ENCODE measurements at places on chromosomes 12 and 14. TPM values are rescaled to one million over a fixed set of nuclear protein-coding genes. Genes with fewer than 3 reads are reported as not detected.

Gene RDH5
- total RNA-seq: 2.7 TPM

Gene CAPZA3
- not detected for total RNA-seq

Gene LRRC74A
- total RNA-seq: not detected

Gene PPP1R1A
- total RNA-seq: not detected

Gene PTCSC3
- total RNA-seq: not detected

Gene NUAK1
- total RNA-seq: 7.5 TPM

Gene HOXC4
- total RNA-seq: 1.8 TPM

Gene PRH2
- total RNA-seq: 0.63 TPM

Gene TMEM52B
- 0.07 TPM for total RNA-seq

Gene RFX4
- not detected for total RNA-seq

GRCh38 chr12:25052196-25052913, 103.5 kb upstream of the BCAT1 start:
- no peak for DNase-seq

GRCh38 chr12:100448656-100449055, 25.0 kb upstream of the NR1H4 start:
- no peak for DNase-seq

GRCh38 chr12:7302266-7302986, 1.4 kb upstream of the ACSM4 start:
- no peak for DNase-seq

- DNase-seq: no peak
Measured at GRCh38 chr14:36363704-36364103, 43.3 kb upstream of the MBIP start.

GRCh38 chr12:105946493-105946901, 192.3 kb downstream of the NUAK1 start:
- DNase-seq: no peak

DNA sequence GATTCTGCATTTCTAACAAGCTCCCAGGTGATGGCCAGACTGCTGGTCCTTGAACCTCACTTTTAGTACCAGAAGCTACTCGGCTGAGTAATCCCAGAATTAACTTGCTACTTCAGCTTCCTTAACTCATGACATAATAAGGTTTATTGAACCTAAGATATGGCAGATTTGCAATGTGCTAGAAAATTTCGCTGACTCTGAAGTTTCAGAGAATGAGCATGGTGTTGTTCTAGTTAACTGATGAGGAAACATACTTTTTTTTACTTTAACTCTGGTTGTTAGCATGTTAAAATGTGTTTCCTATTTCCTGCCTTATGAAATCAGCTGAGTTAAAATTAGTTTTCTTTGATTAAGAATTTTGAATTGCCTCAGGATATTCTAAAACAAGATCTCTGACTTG, 23.1 kb upstream of the COX16 start:
- DNase-seq: no peak

GRCh38 chr14:104936361-104937155, 11.9 kb downstream of the PLD4 start:
- DNase-seq: no peak

- peak; percentile 26 for DNase-seq
Measured at GRCh38 chr12:104507672-104508071, 50.9 kb downstream of the CHST11 start.

DNA sequence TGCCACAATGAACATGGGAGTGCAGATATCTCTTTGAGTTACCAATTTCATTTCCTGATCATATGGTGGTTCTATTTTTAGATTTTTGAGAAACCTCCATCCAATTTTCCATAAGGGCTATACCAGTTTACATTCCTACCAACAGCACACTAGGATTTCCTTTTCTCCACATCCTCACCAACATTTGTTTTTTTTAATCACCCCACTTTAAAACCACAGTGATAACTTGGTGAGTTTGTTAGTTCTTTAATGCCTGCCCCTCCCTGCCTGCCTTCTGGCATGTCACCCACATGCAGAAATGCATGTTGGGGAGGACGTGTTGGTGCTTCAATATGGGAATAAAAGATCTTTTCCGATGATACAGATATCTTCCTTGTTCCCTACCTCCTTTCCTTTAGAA, 167.9 kb downstream of the CAND1 start:
- no peak for DNase-seq

DNA sequence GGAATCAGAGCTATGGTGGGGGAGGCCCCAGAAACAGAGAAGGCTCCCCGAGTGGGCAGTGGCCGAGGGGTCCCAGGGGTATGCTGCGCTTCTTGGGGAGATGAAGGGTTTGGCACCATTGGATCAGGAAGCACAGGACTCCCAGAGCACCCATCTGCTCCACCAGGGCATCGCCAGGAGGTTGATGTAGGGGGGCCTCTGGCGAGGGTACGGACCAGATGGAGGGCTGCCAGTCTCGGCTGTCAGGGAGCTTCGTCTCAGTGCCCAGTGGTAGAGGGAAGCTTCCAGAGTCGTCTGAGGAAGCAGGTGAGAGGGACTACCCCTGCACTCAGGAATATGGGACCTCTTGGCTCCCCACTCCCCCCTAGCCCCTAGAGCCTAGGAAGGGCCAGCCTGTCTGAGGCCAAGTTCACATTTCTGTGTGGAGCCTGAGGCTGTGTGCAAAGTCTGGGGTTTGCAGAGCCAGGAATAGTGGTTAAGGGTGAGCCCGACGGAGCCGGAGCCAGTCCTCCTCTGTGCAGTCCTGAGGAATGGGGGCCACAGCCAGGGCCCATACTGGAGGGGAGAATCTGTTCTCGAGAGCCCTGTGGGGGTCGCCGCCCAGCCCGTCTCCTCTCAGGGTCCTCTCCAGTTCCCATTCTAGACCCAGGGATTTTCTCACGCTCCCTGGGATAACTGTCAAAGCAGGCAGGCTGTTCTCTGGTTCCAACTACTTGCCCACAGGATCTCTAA, 10.2 kb downstream of the SLC48A1 start:
- no peak for DNase-seq

DNA sequence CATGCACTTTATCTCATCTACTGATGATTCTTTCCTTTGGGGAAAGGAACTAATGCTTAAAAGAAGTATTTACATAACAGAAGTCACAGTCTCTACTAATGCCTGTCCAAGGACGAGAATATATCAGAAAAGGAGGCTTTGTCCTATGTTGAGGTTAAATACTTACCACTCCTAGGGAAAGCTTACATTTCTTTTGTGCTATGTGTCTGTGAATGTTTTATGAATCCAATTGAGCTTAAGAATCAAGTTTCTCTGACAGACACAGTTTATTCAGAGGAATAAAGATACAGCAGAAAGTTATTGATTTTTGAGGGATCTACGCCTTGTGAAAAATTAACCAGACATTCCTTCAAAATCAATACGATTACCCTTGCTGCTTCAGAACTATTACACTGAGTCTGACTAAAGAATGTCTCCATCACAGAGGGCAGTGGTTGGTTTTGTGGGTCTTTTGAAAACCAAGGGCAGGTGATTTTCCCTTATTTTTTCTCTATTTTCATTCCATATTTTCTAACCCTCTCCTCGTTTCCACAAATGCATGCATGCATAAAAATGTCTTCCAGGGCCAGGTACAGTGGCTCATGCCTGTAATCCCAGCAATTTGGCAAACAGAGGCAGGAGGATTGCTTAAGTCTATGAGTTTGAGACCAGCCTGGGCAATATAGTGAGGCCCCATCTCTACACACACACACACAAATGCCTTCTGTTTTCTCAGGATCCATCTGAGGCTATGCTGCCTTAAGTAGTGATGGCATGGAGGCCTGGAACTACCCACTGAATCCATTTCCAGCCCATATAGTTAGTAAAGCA, 1095.1 kb downstream of the GALC start:
- DNase-seq: no peak

GRCh38 chr12:124169577-124170284, 125.2 kb upstream of the RFLNA start:
- DNase-seq: no peak

GRCh38 chr12:98578392-98578791, 15.1 kb upstream of the SLC25A3 start:
- DNase-seq: no peak

- DNase-seq: no peak
Measured at GRCh38 chr12:31407562-31407961, 81.6 kb upstream of the SINHCAF start.

- DNase-seq: no peak
Measured at GRCh38 chr12:93086288-93086727, 157.2 kb upstream of the EEA1 start.

DNA sequence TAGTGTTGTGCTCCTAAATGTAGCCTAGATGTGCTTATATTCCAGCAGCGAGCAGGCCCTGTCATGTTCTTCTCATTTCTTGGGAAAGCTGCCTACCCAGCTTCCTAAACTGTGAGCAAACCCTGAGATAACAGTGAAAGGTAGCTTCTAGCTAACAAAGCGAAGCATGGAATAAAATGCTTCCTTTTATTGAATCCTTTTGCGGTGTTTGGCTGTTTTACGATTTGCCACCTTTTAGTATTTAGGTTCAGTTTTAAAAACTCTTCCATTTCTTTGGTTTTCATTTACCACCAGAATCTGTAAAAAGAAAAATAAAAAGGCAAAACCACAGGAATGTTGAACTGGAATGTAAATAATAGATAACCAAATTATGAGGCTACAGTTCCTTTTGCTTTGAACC, 5.0 kb upstream of the PKP2 start:
- DNase-seq: no peak

DNA sequence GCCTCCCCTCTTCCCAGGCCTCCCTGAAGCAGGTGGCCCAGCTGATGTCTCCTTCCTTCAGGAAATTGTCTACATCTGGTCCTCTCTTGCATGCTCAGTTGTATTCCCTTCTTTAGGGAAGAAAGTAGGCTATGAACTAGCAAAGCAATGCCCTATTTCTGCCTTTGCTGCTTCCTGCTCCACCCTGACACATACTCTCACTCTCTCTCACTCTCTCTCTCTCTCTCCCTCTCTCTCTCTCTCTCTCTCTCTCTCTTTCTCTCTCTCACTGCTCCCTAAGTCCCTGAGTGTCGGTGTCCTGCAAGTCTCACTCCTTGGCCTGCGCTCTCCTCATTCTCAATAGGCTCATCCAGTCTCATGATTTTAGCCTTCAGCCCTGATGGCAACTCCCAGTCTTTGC, 19.4 kb upstream of the PARP11 start:
- DNase-seq: no peak

DNA sequence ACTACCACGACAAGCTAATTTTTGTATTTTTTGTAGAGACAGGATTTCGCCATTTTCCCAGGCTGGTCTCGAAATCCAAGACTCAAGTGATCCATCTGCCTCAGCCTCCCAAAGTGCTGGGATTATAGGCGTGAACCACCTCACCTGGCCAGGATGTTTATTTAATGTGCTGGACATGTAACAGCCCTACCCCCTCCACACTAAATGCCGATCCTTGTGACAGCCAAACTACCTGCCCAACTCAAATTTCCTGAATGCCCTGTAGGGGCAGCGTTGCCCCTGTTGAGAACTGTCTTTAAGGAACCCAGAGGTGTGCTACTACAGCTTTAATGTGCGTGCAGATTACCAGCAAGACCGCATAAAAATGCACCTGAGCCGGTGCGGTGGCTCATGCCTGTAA, 48.1 kb downstream of the KCNK13 start:
- no peak for DNase-seq

DNA sequence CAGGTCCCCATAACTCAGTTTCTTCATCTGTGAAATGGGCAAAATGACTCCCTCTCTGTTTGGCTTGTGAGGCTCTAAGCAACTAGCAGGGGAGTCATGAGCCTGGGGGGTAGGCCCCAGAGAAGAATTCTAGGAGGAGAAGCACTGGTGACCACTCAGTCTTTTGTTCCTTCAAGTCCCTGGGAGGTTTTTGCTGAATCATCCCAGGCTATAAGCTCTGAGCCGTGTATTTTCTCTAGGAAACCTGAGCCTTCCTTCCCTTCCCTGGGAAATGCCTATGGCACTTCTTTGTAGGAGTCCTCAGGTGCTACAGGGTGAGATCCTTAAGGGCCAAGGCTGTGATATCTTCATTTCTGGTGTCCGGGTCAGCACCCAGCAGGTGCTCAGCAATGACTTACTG, 4.5 kb downstream of the RPH3A start:
- DNase-seq: peak; percentile 48

DNA sequence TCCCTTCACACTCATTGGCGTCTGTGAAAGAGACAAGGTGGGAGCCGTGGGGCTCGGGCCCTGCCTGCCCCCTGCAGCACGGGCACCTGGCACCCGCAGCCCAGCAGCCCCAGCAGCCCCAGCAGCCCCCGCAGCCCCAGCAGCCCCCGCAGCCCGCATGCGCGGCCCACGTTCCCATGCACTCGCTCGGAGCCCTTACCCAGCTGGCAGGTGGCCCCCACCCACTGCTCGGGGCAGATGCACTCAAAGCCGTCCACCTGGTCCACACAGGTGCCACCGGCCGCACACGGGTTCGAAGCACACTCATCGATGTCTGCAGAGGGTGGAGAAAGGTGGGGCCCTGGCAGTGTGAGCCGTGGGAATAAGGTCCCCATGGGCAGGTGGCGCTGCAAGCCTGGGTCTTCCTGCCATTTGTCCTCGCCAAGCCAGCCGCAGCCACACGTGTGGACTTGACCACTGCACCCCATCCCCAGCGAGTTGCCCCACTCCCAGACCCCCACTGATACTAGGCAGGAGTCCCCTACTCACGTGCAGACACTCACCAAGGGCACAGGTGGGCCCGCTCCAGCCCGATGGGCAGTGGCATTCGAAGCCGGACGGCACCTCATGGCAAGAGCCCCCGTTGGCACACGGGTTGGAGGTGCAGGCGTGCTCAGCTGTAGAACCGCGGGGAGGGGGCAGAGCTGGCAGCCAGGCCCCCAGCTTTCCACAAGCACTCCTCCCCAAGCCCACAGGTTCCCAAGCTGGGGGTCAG, 17.3 kb downstream of the JAG2 start:
- no peak for DNase-seq

GRCh38 chr12:96876966-96877365, 30.1 kb upstream of the NEDD1 start:
- DNase-seq: peak; percentile 63

DNA sequence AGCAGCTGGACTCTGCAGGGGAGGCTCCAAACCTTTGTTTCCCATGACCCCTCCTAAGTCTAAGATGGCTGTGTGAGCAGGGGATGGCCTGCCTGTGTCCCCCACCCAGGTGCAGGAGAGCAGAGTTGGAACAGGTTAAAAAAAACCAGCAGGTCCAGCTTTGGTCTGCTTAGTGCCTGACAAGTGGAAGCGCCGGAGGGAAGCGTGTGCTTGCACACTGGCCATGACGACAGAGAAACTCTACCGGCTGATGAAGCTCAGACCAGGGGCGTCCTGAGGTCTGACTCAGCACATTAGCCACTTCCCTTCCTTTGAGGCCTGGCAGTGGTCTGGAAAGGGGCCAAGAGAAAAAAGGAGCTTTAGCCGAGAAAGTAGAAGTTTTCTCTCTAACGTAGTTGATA, 280.1 kb downstream of the VRK1 start:
- peak; percentile 94 for DNase-seq

DNA sequence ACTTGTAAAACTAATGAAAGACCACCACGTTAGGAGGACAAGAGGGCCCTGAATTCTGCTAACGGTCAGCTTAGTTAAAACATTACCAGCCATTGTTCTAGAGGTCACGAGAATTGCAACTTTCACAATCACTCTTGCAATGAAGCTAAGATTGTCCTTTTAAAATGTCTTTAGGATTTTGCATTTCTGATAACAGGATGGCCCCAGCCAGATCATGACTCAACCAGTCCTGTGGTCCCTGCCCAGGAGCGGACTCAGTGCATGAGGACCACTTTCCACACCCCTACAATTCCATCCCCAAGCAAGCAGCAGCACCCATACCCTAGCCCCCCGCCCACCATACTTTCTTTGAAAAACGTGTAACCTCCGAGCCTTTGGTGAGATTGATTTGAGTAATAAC, 28.7 kb downstream of the HSP90AA1 start:
- no peak for DNase-seq

GRCh38 chr12:69284131-69284530, 44.8 kb downstream of the CPSF6 start:
- peak; percentile 83 for DNase-seq

Measured in HT1080 (cell line).